ENCODE measurements at places on chromosomes 3 and 15.

DNA sequence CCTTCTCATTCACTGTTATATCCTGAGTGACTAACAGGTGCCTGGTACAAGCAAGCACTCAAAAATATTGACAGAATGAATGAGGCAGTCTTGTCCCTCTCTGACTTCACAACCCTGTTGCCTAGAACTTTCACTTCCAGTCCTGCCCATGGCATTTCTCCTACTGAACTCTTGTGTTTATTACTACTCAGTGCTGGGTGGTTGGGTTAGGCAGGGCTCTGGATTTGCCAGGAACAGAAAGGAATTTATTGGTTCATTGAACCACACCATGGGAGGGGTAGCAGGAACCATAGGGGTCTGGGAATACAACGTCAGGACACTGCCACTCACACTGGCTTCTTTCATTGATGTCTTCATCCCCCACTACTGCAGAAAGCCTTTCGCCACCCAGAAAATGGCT, 41.9 kb upstream of the SEMA4B start:
- no peak for DNase-seq

DNA sequence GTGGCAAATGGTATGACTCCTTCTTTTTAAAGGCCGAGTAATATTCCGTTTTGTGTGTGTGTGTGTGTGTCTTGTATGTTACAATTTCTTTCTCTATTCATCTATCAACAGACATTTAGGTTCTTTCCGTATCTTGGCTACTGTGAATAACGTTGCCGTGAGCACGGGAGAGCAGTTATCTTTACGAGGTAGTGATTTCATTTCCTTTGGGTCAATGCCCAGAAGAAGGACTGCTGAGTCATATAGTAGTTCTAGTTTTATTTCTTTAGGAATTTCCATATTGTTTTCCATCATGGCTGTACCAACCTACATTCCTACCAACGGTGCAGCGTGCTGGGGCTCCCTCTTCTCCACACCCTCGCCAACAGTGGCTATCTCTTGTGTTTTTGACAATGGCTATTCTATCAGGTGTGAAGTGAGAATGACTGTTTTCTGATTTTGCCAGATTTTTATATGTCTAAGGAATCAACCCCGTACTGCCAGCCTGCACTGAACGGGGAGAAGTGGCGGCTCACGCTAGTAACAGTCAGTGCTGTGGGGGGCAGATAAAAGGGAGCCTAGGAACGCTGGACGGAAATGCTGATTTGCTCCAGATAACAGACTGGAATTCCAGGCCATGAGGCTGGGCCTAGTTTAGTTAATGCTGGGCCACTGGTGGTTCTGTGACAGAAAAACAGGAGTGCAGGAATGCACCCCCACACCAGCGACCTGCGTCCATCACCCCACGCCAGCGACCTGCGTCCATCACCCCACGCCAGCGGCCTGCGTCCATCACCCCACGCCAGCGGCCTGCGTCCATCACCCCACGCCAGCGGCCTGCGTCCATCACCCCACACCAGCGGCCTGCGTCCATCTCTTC, 168.1 kb downstream of the XXYLT1 start:
- no peak for DNase-seq

GRCh38 chr3:76943058-76943457, 96.8 kb upstream of the ROBO2 start:
- DNase-seq: no peak

- DNase-seq: no peak
Measured at GRCh38 chr3:171164067-171164465, 137.5 kb upstream of the SLC2A2 start.

- DNase-seq: no peak
Measured at GRCh38 chr3:177026505-177027277, 170.6 kb downstream of the TBL1XR1 start.

GRCh38 chr3:107382631-107383030, 5.4 kb downstream of the CCDC54 start:
- no peak for DNase-seq

- no peak for DNase-seq
Measured at GRCh38 chr3:38364721-38365400, 18.3 kb downstream of the XYLB start.

- DNase-seq: no peak
Measured at GRCh38 chr3:74661672-74662071, 47.2 kb upstream of the CNTN3 start.

- no peak for DNase-seq
Measured at GRCh38 chr15:99306694-99307338, 55.5 kb downstream of the LRRC28 start.

DNA sequence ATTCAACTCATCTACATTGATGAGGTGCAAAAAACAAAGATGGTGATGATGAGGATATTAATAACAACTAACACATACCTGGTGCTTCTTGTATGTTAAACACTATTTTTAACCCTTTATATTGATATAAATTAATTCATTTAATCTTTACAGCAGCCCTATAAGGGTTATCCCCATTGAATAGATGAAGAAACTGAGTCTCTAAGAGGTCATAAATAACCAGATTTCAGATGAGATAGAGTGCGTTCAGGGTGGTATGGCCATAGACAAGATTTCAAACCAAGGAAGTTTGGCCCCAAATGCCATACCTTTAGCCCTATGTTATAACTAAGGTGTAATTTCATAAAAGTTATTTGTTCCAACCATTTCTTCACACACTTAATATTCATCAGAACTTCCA, 82.6 kb downstream of the CMSS1 start:
- DNase-seq: no peak

DNA sequence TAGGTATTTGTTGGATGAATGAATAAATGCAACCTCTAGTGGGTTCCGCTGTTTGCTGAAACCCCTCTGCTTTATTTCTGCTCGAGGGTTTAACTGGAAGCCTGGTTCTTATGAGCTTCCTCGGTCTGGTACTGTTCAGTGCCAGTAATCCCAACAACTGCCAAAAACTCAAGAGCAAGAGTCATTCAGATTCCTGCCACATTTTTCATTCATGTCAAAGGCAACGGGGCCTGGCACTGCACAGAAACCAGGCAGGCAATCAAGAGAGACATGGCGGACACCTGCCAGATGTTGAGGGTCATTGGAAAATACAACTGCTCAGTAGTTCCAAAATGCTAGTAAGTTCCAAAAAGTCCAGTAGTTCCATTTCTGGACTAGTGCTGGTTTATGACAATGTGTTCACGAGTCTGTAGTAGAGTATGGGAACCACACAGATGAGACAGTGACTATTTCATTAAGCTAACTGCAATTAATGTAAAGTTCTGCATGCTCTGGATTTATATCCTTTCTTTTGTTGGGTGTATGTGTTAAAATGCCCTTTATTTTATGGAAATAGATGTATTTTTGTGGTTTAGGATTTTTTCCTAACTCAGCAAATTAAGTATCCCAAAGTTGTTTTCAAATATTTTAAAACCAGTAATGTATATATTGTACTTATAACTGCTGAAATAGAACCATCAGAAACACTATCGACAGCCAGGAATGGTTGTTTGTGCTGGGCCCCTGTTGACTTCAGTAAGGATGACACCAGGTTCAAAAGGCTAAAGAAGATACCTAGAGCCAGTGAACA, 22.7 kb upstream of the TMEM41A start:
- no peak for DNase-seq

DNA sequence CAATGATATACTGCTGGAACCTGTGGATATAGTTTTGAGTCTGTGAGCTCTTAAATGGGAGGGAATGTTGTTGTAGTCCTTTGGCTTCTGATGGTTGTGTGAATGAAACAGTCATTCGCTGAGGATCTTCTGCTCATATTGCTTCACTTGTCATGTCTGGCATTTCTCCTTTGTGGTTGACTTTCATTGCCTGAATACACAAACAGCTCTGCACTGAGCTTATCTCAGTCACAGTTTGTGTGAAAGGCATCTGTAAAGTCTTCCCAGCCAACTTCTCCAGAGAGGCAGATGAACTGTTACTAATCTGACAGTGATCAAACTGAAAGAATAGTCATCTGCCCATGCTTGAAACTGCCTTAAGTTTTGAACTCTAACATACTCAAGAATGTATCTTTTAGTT, 59.8 kb downstream of the TMED3 start:
- DNase-seq: no peak

GRCh38 chr3:44125882-44126281, 115.8 kb upstream of the TOPAZ1 start:
- no peak for DNase-seq

GRCh38 chr15:58742022-58742813, 7.3 kb downstream of the ADAM10 start:
- no peak for DNase-seq

DNA sequence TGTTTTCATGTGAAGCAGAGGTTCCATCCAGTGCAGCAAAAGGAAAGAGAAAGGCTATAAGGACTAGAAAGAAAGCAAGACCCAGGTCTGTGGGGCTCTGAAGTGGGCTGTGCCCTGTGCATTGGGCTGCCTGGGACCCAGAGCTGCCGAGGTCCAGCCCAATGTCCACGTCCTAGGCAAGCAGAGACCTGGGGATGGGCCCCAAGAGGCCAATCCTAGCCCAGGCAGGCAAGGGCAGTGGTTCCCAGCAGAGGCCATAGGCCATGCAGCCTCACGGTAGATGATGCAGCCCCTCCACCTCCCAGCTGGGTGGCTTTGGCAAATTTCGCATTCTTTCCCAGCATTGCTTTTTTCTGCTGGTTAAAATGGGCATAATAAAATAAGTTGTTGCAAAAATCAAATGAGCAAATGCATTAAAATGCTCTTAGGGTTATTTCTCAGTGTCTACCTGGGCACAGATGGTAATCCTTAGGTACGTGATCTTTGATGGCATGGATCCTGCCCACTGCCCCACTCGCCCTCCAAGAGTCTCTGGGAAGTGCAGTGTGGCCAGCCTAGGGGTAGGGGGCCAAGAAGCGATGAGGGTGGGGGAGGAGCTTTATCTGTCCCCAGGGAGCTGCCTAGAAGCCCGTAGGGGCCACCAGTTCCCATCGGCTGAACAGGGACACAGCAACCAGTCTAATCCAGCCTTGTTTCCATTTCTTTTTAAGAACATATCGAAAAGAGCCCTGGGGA, 22.3 kb upstream of the GP9 start:
- no peak for DNase-seq

DNA sequence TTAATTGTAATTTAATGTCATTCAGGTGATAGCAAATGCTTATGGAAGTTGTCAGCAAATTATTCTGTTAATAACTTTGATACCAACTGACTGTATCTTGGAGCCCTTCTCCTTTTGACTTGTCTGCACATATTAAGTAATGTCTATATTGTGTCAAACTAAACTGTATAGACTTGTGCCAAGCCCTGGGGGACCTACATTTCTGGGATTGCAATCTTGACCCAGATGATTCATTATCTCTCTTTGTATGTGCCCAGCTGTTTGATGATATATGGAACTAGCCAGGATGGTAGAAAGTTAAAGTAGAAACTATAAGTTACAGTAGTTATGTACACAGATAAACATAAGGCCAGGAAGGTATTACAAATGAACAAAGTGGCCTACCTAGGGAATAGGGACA, 402.8 kb upstream of the RARB start:
- no peak for DNase-seq

GRCh38 chr3:73365756-73366397, 258.9 kb downstream of the PDZRN3 start:
- DNase-seq: no peak

DNA sequence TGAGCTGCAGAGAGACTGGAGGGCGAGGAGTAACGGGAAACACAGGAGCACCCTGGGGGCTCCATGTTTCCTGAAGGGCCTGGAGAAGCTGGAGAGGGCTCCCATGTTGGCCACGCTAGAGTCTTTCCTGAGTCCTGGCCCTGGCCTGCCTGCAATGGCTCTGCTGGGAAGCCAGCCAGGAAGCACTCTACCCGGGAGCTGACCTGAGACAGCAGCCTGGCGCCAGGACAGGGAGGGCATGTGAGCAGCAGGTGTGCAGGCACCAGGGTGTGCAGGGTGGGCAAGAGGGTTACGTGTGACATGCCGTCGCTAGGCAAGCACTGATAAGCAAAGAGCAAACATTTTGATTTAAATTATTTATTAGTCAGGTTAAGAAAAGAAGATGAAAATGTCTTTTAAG, 301.4 kb downstream of the OCA2 start:
- no peak for DNase-seq

DNA sequence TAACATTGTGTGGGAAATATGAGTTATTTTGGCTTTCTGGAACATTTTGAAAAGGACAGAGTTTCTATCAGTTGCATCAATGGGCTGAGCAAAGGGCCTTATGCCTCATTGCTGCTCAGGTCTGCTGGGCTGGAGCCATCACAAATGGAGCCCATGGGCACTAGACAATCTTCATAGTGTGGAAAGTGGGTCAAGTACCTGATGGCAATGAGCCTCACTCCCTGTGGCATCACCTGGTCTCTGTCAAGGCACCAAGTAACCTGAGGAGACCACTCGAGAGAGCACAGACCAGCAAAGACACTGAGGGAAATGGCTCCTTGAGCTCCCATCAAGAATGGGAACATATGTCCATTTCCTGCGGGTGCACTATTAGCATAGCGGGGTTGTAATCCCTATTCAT, 96.7 kb upstream of the PPP2R3A start:
- DNase-seq: no peak

GRCh38 chr3:170734735-170735065, 135.3 kb downstream of the RPL22L1 start:
- DNase-seq: no peak

GRCh38 chr3:12349895-12350811, 61.3 kb downstream of the PPARG start:
- no peak for DNase-seq

- no peak for DNase-seq
Measured at GRCh38 chr3:177936721-177937120, 599.5 kb upstream of the KCNMB2 start.

DNA sequence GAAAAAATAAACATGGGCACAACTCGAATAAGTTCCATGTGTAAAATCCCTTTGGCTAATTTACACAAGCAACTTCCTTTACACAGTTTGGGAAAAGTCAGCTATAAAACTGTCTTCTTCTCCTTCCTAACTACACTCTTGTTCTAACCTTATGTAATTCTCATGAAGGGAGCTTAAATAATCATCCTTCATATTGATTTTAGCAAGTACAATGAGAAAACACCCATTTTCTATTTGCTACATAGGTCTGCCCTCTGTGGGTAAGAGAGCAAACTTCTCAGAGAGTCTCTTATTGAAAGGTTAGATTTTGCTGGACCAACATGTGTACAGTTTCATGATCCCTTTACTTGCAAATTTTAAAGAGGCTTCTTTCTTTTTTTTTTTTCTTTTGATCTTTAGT, 398.5 kb downstream of the ROBO1 start:
- DNase-seq: no peak
